ENCODE measurements at places on chromosomes 3 and 15. TPM values are rescaled to one million over a fixed set of nuclear protein-coding genes. Genes with fewer than 3 reads are reported as not detected.

The PTX3 gene
- total RNA-seq: 1,917 TPM

The EFL1 gene
- total RNA-seq: 38.6 TPM

The KCNMB2 gene
- not detected for total RNA-seq

The ARGFX gene
- total RNA-seq: not detected

The GRM2 gene
- under 0.01 TPM for total RNA-seq

The TARS3 gene
- 19.2 TPM for total RNA-seq
